Lower leg skin (tissue), 4 donors: ENCODE measurements at places on chromosomes 2 and 18. TPM values are rescaled to one million over a fixed set of nuclear protein-coding genes. Genes with fewer than 3 reads are reported as not detected.

The HTR2B gene
- not detected for total RNA-seq

The AKAIN1 gene
- total RNA-seq: not detected

The PLEKHH2 gene
- total RNA-seq: 10.4 TPM

The NCKAP5 gene
- 2.7 TPM for total RNA-seq

The DSG4 gene
- total RNA-seq: 0.22 TPM

The LRPPRC gene
- total RNA-seq: 39.5 TPM

The SANBR gene
- 5.8 TPM for total RNA-seq

The SLC9A2 gene
- total RNA-seq: 2.2 TPM

DNA sequence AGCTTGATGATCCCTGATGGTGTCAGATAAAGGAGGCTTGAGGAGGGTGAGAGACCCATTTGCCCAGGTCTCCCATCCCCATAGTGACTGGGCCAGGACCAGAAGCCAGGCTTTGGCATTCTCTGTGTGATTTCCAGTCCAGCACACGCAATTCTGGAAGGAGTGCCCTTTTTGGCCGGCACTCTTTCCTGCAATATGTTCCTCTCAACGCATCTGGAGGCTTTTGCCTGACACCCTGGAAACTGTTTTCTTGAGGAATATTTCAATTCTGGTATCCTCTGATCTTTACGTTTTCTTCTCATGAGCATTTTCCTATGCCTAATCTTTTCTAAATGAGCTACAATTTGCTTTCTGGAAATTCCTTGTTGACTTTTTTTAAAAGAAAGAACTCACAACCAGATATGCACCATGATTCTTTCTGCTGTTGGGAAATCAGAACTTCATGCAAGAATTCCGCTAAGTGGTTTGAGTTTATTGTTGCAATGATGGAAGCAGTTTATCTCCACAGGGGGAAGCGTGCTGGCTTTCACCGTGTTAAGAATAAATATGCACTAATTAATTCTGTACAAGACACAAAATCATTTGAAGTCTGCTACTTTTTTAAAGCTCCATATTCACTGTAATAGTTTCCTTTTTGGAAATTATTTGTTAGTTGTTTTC, 143.7 kb downstream of the NAPG start:
- no peak for DNase-seq

GRCh38 chr2:98212092-98213000, 125.4 kb downstream of the VWA3B start:
- DNase-seq: no peak

GRCh38 chr2:150142561-150142960, 344.9 kb downstream of the RND3 start:
- DNase-seq: no peak

DNA sequence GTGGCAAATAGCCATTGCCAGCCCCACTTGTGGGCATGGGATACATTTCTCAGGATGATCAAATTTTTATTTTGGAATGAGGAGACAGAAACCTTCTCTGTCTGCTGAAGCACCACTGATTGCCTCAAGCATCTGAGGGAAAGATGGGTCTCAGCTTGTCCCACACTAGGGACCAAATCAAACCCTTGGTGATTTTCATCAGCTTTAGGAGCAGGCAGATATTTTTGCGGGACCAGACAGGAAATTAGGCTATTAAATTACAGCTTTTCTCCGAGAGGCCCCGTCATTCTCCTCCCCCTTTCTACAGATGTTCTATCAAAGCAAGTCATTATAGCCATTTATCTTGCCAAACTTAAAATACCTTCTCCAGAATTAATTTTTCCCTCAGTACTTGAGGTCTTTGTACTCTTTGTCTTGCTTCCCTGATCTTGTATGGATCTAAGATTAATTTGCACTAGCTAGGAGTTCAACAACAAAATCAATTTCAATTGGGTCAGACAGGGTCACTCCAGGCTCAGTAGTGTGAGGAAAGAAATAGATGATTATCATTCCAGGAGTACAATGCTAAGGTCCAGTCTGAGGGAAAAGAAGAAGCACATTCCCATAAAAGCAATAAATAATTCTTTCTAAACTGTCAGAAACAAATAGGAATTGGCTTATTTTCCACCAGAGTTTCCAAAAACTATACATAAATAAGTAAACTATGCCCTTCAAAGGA, 818.1 kb upstream of the SOX11 start:
- no peak for DNase-seq

GRCh38 chr2:129008881-129009554, 690.4 kb upstream of the HS6ST1 start:
- DNase-seq: no peak

DNA sequence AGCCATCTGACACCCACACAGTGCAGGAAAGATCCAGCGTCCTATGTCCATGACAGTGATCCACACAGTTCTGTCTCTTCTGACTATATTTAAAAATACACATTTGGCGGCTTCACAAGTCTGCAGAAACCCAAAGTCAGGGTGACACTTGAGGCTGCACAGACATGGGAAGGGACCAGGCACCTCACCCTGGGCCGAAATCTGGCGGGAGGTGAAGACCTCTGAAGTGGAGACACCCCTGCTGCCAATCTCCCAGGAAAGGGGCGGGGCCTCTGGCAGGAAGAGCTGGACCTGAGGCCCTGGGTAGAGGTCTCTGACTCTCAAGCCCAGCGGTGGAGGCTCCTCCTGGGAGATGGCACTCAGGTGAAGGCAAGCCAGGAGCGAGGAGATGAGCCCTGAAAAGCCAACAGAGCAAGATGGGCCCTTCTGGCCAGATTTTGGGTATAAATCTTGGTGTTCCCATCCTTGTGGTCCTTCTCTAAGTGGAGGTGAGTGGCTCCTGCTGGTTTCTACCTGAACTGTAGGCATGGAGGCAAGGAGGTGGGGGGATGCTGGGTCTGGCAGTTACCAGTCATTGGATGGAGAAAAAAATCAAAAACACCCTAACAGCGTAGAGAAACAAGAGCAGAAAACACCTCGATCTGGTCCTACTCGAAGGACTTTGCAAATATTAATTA, 248.4 kb downstream of the HDAC4 start:
- no peak for DNase-seq

DNA sequence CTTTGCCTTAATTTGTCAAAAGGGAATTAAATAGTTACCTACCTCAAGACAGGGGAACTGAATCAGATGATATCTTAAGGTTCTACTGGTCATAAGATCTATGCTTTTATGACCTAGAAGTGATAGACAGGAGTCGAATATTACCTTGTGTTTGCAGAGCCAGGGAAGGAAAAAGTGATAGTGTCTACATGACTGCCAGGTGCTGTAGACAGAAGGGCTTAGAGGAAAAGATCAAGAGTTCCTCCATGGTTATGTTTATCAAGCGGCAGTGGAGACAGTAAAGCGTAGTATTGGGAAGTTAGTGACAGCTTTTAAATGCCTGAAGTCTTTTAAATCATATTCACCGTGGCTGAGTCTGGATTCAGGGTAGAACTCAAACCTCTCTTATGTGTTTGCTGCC, 11.9 kb downstream of the CRIM1 start:
- DNase-seq: no peak

- no peak for DNase-seq
Measured at GRCh38 chr2:229922449-229923386, at the start of gene FBXO36. Gene FBXO36 (plus strand): TSS chr2:229922503. CDS start chr2:229922514, 11 bp downstream.

DNA sequence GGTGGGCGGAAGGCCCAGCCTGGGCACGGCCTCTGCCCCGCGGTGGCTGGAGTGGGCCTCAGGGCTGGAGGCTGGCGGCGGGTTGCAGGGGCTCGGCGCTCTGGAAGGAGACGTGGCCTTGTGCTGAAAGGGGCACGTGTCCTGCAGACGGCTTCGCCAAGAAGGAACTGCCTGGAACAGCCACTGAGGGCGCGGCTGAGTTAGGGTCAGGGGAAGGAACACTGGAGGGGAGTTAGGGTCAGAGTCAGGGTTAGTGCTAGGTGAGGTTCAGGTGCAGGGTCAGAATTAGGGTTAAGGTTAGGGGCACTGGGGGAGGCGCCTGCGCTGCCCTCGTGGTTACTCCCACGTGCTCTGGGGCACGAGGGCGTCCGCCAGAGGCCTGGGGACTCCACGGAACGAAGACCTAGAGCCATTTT, 933 bp upstream of the ADNP2 start:
- no peak for DNase-seq

DNA sequence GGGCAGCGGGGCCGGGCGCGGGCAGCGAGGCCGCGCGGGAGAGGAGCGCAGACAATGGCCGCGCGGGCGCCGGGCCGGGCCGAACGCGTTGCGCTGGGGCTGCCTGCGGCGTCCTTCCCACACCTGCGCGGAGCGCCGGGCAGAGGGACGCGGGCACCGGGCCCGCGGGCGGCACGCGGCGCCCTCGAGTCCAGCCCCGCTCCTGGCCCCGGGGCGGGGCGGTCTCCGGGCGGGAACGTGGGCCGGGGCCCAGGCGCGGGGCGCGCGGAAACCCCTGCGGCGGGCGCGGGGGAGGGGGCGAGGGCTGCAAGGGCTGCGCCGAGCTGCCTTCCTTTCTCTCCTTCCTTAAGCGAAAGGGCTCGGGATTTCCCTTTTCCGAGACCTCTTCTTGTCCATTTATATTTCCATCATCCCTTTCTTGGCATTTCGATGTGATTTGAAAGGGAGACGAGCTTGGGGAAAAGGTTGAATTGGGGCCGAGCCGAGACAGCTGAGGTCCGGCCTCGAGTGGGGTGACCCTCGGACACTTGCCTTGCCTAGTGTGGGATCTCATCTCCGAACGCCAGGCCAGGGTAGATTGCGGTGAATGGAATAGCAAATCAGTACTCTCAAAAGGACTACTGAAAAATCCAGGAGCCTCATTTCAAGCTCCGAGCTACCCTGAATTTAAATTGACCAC, 676 bp downstream of the KLHL23 start:
- no peak for DNase-seq

DNA sequence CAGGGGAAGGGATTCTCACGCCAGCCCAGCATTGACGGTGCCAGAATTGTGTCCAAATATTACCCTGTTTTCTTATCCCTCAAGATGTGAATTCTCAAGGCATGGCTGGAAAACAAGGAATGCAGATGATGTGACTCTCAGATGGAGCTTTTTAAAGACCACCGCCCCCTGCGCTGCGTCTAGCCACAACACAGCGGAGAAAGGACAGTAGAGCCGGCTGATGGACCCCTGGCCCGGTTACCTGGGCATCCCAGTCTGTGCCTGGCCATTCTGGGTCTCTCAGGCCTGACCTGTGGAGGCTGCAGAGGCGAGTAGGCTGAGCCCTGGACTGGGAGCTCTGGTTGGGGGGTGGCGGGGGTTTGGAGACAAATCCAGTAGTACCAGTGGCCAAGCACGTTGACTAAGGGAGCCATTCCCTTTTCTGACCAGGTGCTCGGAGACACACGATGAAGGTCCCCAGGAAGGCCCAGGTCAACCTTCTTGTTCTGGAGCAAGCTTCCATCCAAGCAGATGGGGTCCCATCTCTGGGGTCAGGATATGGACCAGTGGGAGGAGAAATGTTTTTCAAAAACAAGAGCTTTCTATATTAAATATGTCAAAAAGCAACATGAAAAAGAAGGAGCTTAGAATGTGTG, 5.3 kb downstream of the CAPN13 start:
- no peak for DNase-seq

GRCh38 chr18:35042389-35043071, 1.3 kb downstream of the MAPRE2 start:
- DNase-seq: no peak

DNA sequence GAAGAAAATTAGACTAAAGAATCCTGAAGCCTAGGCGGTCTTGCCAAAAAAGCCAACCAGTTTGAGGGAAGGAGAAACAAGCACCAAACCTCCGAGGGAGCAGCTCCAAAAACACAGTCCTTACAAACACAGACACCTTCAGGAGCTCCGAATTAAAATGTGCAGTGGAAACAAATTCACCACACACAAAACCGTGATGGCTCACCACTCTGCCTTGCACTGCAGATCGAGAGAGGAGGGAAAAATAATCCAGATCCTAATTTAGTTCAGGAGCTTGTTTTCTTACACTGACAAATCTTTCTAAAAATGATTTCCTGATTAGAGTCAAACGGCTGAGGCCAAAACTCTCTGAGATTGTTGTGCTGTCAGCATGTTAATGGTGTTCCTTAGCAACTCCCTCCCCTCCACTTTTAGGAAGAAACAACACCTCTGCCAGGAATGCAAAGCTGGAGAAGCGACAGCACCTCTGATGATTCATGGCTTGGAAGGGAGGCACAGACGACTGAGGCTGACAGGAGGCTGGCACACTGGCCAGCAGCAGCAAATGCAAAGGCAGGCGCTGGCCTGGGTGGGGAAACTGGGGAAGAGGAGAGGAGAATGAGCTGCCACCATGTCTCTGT, 249.4 kb upstream of the KLHL29 start:
- peak; percentile 30 for DNase-seq

DNA sequence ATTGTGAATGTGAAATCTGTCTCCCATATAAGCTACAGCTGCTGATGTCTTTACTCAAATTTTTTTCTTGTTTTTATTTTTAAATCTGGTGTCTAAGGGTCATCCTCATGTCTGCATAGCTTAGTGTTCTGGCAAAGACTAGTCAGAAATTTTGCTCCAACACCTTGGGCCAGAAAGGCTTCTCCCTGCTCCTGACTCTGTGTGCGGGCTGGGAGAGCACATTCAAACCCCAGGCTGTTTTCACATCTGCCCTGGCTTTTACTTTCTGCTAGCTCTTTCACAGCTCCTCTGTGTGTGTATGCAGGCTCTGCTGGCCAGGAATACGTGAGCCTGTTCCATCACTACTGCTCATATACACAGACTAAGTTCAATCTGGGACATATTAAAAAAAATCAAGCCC, 102.9 kb upstream of the RIOK3 start:
- no peak for DNase-seq

- no peak for DNase-seq
Measured at GRCh38 chr18:70319187-70319586, 30.3 kb downstream of the SOCS6 start.

DNA sequence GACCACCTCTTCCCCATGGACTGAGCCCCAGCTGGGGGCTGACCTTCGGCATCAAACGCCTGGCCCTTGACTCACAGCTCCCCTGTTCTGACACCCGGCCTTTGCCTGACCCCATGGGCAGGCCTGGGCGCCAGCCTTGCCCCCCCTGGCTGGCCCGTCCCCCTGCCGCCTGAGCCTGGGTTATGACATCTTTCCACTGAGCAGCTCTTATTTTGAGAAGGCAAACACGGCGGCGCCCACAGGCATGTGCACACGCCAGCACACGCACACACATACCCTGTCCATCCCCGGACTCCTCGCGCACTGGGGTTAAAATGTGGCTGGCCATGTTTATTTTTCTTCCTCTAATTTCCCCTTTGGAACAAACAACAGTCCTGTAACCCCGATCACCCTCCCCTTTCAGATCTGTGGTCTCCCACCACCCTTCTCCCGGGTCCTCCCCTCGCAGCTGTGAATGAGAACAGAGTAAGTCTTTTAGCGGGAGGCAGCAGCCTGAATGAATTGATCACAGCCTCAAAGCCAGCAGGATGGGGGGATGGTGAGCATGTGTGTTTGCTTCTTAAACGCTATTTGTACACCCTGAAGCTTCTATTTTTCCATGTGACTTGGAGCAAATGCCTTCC, 11.8 kb upstream of the ATOH8 start:
- peak; percentile 95 for DNase-seq
